Posterior vena cava (tissue), 2 donors: ENCODE measurements at places on chromosomes 12 and 14.

DNA sequence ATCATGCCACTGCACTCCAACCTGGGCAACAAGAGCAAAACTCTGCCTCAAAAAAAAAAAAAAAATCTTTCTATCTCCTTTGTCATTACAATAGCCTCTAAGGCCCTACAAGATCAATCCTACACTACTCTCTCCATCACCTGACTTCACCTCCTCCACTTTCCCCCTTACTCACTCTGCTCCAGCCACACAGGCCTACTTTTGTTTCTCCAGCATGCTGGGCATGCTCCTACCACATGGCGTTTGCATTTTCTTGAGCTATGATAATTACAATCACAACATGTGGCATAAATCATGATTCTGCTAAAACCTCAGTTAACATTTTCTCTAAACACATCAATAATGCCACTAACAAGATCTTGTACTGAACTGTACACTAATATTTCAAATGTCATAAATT lies 7.8 kb downstream of the PPP1R13B start:
- DNase-seq = no peak

DNA sequence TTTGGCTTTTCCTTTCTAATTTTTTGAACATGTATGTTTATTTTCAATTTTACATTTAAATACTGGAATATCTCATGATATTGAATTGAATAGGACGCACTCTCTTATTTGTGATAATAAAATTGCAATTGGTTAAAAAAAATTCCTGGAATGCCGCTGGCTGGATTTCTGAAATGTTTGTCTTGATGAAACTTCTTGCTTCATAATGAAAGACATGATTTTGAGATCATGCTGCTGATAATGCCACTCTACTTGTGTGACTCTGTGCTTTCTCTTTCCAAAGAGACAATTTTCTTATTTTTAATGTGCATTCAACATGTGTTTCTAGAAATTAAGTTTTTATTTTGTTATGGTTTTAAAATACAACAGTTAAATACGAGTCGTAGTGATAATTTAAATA lies 465.7 kb upstream of the FAR2 start:
- no peak for DNase-seq

GRCh38 chr14:30607156-30607780 lies 14.9 kb upstream of the SCFD1 start:
- no peak for DNase-seq

DNA sequence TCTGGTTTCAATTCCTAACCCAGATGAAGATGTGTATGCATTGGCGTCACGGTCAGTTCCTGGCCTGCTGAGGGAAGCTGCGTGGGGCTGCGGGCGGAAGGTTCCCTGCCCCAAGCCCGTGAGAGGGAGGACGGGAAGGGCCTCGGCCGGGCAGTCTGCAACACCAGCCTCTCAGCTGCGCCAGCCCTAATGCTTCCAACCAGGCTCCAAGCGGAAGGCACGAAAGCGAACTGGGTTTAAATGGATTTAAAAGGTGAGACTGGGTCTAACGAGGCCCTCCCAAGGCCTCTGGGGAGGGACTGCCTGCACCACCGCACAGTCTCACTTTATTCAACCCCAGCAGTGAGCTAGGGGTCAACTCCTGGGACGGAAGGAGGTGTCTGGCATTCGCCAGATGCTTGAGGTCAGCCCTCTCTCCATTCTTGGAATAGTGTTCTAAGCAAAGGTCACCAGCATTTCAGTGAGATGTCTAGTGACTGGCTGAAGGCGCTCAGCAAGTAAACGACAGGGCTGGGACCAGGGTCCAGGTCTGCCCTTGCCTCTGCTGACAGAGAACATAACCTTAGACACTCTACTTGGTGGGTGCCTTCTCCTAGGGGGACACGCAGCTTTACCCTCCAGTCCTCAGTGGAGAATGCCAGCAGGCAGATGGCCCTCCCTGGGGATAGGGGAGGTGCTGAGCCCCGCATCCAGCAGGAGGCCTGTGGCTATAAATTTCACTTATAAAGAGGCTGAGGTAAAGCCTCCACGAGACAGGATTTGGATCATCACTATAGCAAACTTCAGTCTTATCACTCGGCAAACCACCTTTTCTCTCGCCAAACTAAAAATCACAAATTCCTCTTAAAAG lies 92.2 kb downstream of the PIWIL1 start:
- DNase-seq = peak; percentile 72

- DNase-seq = no peak
Observed at GRCh38 chr12:63129927-63130326, 21.1 kb downstream of the AVPR1A start.

- DNase-seq = no peak
Observed at GRCh38 chr14:93011650-93012325, 88.8 kb downstream of the CHGA start.

GRCh38 chr12:67320614-67321295 lies 51.6 kb downstream of the CAND1 start:
- no peak for DNase-seq
